Activated naive CD4-positive, alpha-beta T cell (primary cell): ENCODE measurements at places on chromosomes 2 and 18.

- no peak for DNase-seq
These were observed 57.6 kb downstream of the SESTD1 start for GRCh38 chr2:179207047-179207446.

DNA sequence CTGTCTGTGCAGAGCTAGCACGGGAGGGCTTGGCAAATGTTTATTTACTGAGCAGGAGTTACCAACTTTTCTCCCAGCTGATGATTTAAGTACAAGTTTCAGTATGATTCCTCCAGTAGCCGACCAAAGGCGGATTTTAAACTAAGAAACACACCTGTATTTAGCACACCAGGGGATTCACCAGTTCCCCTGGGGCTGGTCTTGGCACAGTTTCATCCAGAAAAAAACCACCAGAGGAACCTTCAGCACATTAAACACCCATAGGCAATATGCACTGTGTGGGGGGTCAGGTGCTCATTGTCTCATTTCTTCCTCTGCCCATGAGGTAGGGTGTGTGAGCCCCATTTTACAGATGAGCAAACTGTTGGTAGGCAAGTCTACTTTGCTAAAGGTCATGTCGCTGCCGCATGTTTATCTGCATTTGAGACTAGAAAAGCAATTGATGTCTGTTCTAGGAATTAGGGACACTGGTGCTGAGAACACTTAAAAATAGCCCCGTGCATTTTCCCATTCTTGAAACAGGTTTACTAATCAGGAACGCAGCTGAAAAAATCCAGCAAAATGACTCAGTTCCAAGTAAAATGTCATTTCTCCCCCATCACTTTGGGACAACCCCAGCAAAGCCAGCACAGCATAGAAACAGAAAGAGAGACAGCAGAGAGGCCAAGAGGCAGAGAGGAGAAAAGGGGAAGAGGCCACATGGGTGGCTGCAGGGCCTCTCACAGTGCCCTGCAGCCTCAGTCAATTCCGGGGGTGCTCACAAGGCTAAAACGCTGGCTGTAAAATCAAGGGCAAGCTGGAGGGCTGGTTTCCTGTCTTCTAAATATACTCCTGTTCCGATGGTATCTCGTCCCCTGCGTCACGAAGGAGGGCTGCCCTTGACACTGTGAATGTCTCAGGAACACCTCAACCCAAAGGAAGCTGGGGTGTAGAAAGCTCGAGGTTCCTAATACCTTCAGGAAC is 166.8 kb upstream of the ID2 start:
- no peak for DNase-seq

DNA sequence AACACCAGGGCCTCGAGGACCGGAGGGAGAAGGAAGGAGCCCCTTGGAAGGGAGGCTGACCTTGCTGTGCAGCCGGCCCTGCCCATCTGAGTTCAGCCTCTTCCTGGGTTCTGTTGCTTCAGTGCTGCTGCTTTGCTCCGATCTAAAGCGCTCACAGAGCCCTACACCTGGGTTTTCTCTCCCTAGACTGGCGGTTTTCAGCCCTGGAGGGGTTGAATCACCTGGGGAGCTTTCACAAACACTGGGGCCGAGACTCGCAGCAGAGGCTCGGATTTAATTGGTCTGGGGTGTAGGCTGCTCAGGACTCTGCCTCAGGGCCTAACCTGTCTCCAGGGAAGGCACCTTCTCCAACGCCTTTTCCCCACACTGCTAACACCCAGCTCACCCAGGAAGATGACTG is 40.9 kb upstream of the SMAD7 start:
- no peak for DNase-seq

- DNase-seq = no peak
These were observed 3.6 kb downstream of the ARID5A start for GRCh38 chr2:96540136-96540535.

- no peak for DNase-seq
These were observed 510.3 kb upstream of the SETBP1 start for GRCh38 chr18:44170208-44170880.

DNA sequence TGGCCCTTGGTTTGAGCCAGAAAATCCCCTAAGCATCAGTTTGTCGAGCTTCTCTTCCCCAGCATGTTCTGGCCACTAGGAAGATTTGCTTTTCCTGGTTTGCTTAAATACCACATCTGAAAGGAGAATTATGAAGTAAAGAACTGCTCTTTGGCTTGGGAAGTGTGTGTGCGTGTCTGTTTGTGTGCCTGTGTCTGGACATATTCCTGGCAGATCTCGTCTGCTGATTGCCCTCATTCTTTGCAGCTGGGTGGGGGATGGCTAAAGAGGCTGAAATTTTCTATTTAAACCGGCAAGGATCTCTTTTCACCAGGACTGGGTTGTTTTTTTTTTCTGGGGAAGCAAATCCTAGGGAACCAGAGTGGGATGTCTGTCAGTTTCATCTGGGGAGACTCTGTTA is 57.3 kb upstream of the MBOAT2 start:
- no peak for DNase-seq
